Esophagus muscularis mucosa (tissue), 4 donors: ENCODE measurements at places on chromosomes 12 and 14. TPM values are rescaled to one million over a fixed set of nuclear protein-coding genes. Genes with fewer than 3 reads are reported as not detected.

Gene NPFF
- total RNA-seq = not detected

Gene CCDC38
- total RNA-seq = not detected

Gene ERBB3
- 13.9 TPM for total RNA-seq

Gene HSPB8
- 416 TPM for total RNA-seq

Gene GALNT9
- total RNA-seq = 0.42 TPM

- no peaks in the 10 kb centered on the region for H3K27me3 ChIP-seq
- no peak for DNase-seq
- H3K36me3 ChIP-seq = no peaks in the 10 kb centered on the region
These were observed 616.3 kb downstream of the LRFN5 start for GRCh38 chr14:42222924-42223471.

GRCh38 chr12:118979763-118980406 lies 1.5 kb upstream of the SRRM4 start:
- H3K4me3 ChIP-seq = no peak overlapping the region
- H3K4me1 ChIP-seq = peaks cover 21% of the 10 kb centered on the region
- peaks cover 75% of the 10 kb centered on the region for H3K27me3 ChIP-seq
- no peak overlapping the region for H3K27ac ChIP-seq
- no peaks in the 10 kb centered on the region for H3K36me3 ChIP-seq
- DNase-seq = no peak

DNA sequence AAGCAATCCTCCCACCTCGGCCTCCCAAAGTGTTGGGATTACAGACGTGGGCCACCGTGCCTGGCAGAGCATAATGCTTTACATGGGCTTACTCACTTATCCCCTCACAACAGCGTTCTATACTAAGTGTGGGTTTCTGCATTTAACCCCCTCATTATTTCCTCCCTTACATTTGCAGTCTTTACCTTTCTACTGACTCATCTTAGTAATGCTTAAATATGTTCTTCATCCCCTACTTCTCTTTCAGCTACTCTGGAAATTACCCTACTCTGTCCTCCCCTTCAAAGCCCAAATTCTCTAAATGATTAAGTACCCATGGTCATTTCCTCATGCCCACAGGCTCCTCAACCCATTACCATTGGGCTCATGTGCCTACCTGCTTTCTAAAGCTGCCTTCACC lies 40.7 kb downstream of the NKX2-1 start:
- no peaks in the 10 kb centered on the region for H3K4me1 ChIP-seq
- H3K36me3 ChIP-seq = no peaks in the 10 kb centered on the region
- no peak for DNase-seq
- H3K4me3 ChIP-seq = no peak overlapping the region
- no peaks in the 10 kb centered on the region for H3K27me3 ChIP-seq
- H3K27ac ChIP-seq = no peak overlapping the region

DNA sequence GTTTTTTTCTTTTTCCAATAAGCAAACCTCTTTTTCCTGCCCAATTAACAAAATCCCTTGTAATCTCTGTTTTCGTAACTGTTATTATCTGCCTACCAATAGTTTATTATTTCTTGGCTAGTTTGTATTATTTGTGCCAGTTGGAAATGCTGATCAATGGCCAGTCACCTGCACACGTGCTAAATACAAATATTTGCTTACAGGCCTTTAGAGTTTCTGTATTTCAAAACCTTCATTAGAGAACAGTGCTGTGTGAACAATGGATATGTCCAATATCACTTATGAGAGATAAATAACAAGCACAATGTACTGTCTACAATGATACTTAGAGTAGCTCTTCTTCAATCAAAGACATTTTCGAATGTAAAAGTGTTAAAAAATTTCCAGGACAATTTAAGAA lies 10.8 kb upstream of the DYRK2 start:
- peaks cover 6% of the 10 kb centered on the region for H3K4me1 ChIP-seq
- no peak overlapping the region for H3K27ac ChIP-seq
- no peaks in the 10 kb centered on the region for H3K27me3 ChIP-seq
- no peak for DNase-seq
